ENCODE measurements at places on chromosomes 3 and 15.
A peak's percentile ranks its signal among the peaks of the same experiment; 100 is the strongest.

GRCh38 chr15:62087671-62088352, 21.0 kb downstream of the C2CD4A start:
- no peak for DNase-seq

DNA sequence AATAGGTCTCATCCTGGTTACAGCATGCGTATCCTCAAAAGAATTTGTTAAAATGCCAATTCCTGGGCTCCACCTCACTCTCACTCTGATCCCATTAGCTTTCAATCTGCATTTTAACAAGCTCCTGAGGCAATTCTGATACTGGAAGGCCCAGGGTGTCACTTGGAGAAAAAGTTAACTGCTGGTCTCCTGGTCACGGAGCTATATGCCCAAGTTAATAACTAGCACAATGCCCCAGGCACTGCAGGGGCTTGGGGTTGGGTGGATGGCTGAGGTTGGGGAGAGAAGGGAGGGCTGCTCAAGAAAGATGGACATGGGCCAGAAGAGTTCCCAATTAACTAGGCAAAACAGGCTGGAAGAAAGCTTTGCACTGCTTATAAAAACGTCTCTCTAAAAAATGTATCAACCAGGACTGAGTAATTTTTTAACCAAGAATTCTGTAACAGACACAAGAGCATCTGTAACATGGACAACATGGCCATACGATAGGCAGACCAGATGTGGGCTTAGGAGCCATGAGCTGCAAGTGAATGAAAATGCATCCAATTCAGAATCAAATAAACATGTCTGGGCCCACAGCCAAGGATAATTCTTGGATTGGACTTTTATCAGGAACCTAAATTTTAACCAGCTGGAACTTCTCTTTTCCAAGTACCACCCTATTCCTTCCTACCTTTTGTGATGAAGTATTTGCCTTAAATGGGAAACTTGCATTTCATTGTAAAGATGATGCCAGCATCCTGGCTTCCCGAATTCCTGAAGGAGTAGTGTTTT, 4.2 kb downstream of the IL17RD start:
- no peak for DNase-seq

DNA sequence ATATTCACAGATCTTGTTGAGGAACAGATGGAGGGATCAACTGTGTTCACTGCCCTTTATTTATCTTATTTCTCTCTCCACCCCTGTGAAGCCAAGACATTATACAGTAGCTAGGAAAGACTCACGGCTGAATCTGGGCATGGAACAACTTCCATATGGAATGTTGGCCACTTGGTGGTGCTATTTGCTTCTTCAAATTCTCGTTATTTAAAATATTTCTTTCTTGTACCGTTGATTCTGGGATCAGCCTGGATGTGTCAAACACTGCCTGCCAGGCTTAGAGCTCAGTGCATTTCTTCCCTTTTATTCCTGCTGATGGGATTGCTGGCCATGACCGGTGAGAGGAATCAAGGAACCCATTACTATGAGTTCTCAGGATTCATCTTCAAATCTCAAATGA, 17.5 kb upstream of the GASK1A start:
- DNase-seq = peak; percentile 47

DNA sequence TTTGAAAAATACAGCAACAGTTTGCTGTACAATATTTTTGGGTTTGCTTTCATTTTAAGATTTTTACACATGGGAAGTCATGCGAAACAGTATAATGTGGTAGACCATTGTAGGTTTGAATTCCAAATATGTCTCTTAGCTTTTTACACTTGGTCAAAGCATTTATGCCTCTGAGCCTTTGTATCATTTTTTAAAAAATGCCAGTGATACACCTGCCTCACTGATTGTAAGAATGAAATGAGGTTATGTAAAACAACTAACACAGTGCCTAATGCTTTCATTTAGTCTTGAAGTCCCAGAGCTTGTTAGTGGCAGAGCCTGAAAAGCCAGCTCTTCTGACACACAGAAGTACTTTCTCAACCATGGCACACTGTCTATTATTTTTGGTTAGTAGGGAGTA, 202.0 kb downstream of the UBE2E2 start:
- no peak for DNase-seq

GRCh38 chr15:68769702-68770101, 51.0 kb downstream of the ANP32A start:
- DNase-seq = no peak

- no peak for DNase-seq
These were observed 260.0 kb downstream of the EBLN2 start for GRCh38 chr3:73321286-73321999.

DNA sequence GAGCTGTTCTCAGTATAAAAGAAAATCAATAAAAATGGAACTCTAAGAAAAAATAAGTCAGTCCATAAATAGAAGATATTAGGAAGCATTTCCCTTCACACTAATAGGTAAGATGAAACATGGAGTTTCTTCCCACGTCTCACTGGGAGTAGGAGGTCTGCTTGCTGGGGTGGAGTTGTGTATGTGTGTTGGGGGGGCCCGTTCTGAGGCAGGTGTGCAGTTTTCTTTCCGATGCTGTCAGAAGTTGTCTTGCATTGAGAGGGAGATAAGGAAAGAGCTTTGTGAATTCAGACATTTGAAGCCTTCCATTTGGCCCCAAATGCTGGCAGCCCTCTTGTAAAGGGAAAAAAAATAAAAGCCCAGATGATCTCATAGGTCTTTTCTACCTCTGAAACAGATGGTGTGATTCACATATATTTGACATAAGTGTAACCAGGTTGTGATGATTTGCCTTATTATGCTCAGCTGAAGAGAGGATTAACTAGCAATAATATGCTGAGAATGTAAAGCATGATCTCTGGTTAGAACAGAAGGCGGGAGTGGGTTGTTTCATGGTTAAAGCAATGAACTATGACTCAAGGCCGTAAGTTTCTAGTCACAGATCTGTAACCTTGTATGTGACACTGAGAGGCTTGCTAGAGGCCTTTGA, 8.8 kb downstream of the RASGRP1 start:
- no peak for DNase-seq

DNA sequence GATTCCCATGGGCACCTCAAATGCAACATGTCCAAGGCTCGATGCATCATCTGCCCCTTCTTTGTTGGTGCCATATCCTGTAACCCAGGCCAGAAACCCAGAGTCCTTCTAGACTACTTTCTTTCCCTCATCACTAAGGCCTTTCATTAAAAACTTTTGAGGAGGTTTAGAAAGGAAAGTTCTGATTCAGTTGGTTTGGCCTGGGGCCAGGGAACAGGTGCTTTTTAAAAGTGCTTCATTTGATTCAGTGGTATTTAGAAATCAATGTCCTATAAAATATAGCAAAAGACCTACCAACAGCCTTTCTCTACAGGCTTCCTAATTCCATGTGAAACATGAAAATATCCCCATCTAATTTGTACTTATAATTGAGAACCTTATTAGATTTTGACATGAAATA, 341.9 kb upstream of the RORA start:
- DNase-seq = no peak

GRCh38 chr15:51366071-51366470, 24.6 kb downstream of the GLDN start:
- DNase-seq = no peak

DNA sequence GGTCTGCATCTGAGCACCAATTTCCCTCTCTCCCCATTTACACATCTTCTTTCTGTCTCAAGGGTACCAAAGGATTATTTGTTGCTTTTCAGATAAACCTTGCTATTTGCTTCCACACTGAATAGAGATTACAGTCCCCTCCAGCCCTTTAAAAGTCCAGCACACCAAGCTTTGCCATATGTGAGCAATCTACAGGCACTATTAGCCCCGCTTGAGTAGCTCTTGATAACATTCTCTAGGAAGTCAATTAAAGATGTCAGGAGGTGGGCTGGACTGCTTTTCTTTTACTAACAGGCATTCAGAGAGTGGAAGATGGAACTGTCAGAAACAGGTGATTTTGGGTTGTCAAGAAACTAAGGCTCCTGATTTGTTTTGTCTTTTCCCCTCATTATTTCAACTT, 417.0 kb downstream of the ROBO2 start:
- DNase-seq = no peak

GRCh38 chr3:64551697-64552096, 136.1 kb downstream of the ADAMTS9 start:
- no peak for DNase-seq

- DNase-seq = no peak
These were observed 210.8 kb downstream of the GAP43 start for GRCh38 chr3:115834068-115834467.

DNA sequence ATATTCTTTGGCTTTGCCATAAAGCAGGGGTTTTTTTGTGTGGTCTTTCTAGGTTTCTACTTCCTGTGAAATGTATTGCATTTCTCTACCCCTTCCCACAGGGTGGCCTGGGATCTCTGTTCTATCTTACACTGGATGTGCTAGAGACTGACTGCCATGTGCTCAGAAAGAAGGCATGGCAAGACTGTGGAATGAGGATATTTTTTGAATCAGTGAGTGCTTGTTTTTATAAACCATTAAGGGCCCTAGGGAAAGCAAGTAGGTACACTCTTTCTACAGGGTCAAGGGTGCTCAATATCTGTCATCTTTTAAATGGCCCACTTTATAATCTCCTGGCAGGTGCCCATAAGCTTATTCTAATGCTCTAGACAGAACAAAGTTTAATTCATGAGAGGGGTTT, 730 bp downstream of the FETUB start:
- DNase-seq = no peak

DNA sequence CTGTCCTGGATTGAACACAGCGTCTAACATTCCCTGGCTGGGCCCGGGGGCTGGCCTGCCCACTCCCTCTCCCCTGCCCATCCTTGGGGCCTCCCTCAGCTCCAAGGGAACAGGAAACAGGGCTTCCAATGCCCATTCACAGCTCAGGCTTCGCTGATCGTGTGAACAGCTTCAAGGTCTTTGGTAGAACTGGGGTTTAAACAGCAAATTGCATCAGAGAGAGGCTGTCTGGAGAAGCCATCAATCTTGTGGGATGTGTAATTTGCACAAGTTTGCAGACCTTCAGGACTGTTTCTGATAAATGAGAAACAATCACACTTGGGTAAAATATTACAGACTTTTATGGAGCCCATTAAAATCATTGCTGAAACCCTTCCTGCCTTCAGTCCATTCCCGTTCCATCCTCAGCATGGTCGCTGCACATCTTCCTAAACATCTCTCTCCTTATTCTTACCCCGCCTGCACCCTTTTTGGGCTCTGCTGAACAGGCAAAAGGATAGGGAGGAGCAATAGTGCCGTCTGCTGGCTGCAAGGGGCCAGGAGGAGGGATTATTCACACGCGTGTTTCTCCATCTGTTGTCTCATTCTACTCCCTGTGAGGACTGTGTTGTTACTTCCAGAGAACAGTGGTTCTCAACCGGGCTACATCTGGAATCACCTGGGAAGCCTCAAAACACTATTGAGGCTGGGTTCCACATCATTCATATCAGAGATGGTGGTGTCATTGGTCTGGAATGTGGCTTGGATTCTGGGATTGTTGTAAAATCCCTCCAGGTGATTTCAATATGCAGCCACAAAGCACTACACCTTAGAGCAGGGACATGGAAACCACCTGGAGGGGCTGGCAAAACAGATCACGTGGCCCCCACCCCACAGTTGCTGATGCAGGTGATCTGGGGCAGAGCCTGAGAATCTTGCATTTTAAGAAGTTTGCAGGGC, 116.3 kb downstream of the CLSTN2 start:
- DNase-seq = no peak

GRCh38 chr3:184525337-184526087, 36.1 kb upstream of the EPHB3 start:
- peak; percentile 7 for DNase-seq

DNA sequence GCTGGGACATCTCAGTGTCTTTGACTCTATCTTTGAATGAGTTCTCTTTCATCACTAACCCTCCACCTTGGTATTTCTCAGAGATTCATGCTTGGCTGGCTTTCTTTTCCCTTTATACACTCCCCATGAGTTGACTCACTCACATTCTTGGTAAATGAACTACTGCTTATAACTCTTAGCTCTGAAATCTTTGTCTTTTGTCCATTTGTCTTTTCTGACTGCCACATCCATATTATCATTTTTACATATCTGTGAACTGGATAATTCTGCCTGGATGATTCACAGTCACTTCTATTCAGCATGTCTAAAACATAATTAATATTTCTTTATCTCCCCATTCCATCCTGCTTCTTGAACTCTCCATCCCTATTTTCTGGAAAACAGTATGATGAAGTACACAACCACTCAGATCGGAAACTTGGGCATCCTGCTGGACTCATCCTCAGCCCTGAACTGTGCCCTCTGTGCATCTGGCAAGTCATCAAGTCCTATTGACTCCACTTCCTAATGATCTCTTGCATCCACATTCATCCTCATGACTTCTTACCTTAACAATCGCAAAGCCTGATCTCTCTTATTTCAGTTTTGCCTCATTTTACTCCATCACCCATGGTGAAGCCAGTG, 66.9 kb downstream of the KCNAB1 start:
- no peak for DNase-seq

- DNase-seq = no peak
These were observed 90.3 kb downstream of the TMEM212 start for GRCh38 chr3:171933441-171933840.

DNA sequence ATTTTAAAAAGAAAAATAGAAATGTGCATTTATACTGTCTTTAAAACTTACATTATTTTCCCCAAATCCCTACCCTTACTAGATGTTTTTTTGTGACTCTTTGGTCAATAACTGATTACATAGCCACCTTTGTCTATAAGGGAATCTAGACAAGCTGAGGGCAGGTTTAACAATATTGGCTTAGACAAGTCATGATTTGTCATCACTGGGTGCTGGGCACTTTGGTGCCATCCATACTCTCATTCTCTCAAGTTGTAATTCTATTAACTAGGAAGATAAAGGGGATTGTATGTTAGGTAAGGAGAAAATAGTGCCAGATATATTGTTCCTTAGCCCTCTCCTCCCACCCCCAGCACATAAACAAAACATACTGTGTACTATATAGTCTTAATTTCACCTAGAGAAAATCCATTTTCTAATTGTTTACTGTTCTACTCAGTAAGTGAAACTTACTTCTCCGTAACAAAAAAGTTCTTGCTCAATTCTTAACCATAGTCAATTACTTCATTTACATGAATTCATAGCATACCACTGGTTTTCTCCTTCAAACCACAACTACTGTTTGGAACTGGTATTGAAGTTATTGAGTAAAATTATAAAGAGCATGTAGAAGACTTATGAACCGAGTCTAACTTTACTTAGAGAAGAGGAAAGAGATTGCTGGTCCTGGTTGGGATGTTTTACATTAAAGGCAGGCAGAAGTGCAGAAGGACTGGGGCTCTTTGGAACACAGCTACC, 877.1 kb downstream of the PDCD6IP start:
- no peak for DNase-seq

- no peak for DNase-seq
These were observed 405.5 kb upstream of the CNTN4 start for GRCh38 chr3:1693145-1693544.

DNA sequence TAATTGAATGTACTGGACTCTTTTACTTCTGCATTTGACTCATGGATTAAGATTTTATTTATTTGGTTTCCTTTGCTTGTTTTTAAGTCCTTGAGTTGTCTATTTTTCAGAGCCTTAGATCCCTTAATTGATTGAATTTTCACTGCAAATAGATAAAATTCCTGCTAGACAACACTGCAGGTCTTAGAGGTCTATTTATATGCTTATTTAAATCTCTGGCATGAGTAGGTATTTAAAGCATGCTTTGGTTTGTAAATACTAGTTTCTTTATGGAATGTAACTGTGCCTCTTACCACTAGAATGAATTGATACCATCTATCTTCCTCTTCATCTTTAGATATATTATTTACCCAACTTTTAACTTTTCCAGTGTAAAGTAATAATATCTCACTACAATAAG, 20.0 kb downstream of the PLSCR5 start:
- no peak for DNase-seq

- DNase-seq = no peak
These were observed 14.6 kb upstream of the FAM107A start for GRCh38 chr3:58591517-58592510.

Measured in CD4-positive, alpha-beta T cell treated with Interleukin-12 subunit alpha and Interleukin-12 subunit beta, for 1 hour (primary cell).